ENCODE measurements at places on chromosomes 5 and 9.

GRCh38 chr5:36611520-36612274 is 5.3 kb downstream of the SLC1A3 start:
- DNase-seq, result no peak

- no peak for DNase-seq
These were observed 30.0 kb downstream of the SLC6A7 start for GRCh38 chr5:150219861-150220260.

DNA sequence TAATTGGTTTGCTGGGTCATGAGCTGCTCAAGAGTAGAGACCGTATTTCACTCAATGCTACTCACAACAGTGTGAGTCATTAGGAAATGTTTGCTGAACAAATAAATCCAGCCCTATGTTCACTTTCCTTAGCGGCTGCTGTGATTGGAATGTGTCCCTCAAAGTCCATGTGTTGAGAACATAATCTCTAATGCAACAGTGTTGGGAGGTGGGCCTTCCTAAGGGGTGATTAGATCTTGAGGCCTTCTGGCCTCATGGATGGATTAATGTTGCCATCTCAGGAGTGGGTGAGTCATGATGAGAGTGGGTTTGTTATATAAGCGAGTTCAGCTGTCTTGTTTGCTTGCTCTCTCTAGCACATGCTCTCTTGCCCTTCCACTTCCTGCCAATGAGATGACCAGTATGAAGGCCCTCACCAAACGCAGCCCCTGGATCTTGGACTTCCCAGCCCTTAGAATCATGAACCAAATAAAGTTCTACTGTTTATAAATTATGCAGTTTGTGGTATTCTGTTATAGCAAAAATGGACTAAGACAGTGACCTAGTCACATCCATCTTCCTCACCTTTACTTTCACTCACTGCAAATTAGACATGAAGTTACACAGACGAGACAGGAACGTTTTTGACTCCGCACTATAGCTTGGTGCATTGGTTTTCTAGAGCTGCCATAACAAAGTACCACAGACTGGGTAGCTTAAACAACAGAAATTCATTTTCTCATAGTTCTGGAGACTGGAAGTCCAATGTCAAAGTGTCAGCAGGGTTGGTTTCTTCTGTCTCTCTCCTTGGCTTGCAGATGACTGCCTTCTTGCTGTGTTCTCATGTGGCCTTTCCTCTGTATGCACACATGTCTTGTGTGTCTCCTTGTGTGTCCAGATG is 50.9 kb upstream of the FAM169A start:
- DNase-seq, result no peak

- no peak for DNase-seq
These were observed 43.6 kb downstream of the BASP1 start for GRCh38 chr5:17261075-17261474.

- DNase-seq, result no peak
These were observed 35.1 kb downstream of the FAM13B start for GRCh38 chr5:137997726-137998213.

GRCh38 chr9:79868567-79869189 is 296.9 kb downstream of the TLE4 start:
- no peak for DNase-seq

- no peak for DNase-seq
These were observed 23.1 kb downstream of the JAKMIP2 start for GRCh38 chr5:147759441-147759840.

DNA sequence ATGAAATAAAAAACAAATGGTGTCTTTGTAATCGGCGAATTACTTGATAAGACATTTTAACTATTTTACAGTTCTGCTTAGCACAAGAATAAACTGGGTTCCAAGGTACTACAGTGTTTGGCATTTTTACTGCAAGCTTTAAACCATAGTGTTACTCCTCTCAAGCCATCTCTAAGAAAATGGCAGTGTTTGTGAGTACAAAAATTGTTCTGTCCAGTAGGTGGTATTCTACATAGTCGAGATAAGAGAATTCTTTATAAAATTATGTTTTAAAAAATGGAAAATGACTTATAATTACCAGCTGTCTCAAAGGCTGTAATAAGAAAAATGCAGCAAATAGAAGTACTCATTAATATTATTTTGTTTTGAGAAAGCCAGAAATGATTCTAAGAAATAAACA is 3.2 kb downstream of the SMIM15 start:
- DNase-seq, result no peak

DNA sequence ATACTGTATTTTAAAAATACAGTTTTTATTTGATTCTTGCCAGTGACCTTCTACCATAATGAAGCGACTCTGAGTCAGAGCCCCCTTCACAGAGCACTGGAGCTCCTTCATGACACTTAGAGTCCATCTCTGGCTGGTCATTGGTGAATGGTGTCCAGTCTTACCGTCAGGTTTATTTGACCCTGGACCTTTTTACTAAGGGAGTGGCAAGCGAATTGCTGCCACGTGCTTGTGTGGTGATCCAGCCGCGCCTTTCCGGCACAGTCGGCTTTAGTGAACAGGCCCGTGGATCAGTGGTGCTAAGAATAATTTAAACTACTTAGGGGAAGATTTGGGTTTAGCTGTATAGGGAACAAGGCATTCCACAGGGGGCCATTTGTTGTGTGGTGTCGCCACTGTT is 48.5 kb downstream of the PRRC2B start:
- no peak for DNase-seq

DNA sequence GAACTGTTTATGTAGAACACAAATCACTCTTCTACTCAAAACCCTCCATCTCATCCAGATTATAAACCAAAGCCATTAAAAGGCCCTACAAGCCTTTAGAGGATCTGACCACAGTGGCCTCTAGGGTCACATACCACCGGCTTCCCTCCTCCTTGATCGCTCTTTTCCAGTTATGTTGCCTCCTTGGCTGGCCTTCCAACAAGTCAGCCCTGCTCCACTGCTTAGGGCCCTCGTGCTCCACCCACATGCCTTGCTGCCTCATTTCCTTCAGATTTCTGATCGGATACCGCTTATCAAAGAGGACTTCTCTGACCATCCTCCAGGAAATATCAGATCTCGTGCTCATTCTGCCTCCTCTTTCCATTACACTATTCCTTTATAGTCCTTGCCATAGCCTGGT is 139.4 kb upstream of the RAI14 start:
- DNase-seq, result no peak

DNA sequence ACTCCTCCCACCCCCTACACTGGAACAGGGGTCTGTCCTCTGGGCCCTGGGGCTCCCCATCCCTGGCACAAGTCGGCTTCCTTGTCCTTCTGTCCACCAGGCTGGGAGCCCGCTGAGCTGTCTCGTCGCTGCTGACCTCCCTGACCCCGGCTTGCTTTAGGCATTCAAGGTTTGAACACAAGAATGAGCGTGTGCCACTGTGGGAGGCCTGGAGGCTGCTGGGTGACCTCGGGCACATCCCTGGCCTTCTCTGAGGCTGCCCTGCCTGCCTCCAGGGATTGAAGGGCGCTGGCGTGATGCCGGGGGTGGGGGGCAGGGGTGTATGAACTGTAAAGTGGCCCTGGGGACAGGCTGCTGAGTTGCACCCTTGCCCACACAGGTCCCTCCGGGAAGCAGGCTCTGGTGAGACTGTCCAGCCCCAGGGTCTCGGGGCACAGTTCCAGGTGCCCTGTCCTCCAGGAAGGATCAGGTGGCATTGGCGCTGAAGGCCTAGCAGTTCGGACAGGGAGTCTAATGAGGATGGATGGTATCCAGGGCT is 18.2 kb downstream of the FIBCD1 start:
- no peak for DNase-seq

DNA sequence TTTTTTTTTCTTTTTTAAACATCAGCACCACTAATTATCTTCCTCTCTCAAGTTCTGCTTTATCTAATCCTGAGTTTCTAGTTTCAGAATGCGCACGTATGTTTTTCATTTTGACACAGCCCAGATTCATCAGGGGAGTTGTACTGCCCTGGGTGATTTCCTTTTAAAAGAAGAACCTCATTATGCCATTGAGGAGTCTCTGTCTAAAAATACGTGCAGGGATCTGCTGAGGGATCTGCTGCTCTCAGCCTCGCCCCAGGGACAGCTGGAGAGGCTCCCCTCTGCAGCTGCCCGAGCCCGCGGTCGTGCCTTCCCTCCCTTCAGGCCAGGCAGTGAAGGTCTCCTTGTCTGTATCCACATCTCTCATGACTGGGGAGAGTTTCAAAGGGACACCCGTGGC is 273.1 kb downstream of the ARHGEF28 start:
- DNase-seq, result no peak
